Activated T-helper 2 cell treated with anti-CD3 and anti-CD28 coated beads, Interferon-gamma antibody, Interleukin-2, Interleukin-4, amounts not matched to agents 10 μg/mL and 5 μg/mL and 100 μg/mL, durations not matched to agents 14 hours and 24 hours and 36 hours (primary cell): ENCODE measurements at places on chromosomes 3 and 15. TPM values are rescaled to one million over a fixed set of nuclear protein-coding genes. Genes with fewer than 3 reads are reported as not detected.

P2RY13 gene
- total RNA-seq: not detected in 2 replicates

- H3K4me3 ChIP-seq: no peak overlapping the region
- no peak overlapping the region for H3K27ac ChIP-seq
- no peaks in the 10 kb centered on the region for H3K4me1 ChIP-seq
- H3K36me3 ChIP-seq: no peaks in the 10 kb centered on the region
These were observed 466 bp upstream of the HCN4 start for GRCh38 chr15:73369154-73369694.

GRCh38 chr15:28984421-28985315 lies 98.9 kb downstream of the APBA2 start:
- no peaks in the 10 kb centered on the region for H3K4me1 ChIP-seq
- no peaks in the 10 kb centered on the region for H3K27me3 ChIP-seq
- H3K4me3 ChIP-seq: no peak overlapping the region
- H3K27ac ChIP-seq: no peak overlapping the region
- H3K36me3 ChIP-seq: no peaks in the 10 kb centered on the region
- DNase-seq: no peak

SERPINI2 gene
- not detected in 2 replicates for total RNA-seq

- no peak overlapping the region for H3K27ac ChIP-seq
- no peak for DNase-seq
- H3K27me3 ChIP-seq: no peaks in the 10 kb centered on the region
- no peaks in the 10 kb centered on the region for H3K4me1 ChIP-seq
- H3K36me3 ChIP-seq: no peaks in the 10 kb centered on the region
- no peak overlapping the region for H3K4me3 ChIP-seq
These were observed 122.3 kb downstream of the FAM174B start for GRCh38 chr15:92533298-92533697.

UPK1B gene
- total RNA-seq: not detected in 2 replicates

THPO gene
- total RNA-seq: not detected in 2 replicates

- no peak overlapping the region for H3K27ac ChIP-seq
- no peak overlapping the region for H3K4me3 ChIP-seq
- peaks cover 4% of the 10 kb centered on the region for H3K27me3 ChIP-seq
- DNase-seq: no peak
These were observed 12.5 kb downstream of the SAMD7 start for GRCh38 chr3:169923831-169924230.
